Smooth muscle cell of trachea (primary cell): ENCODE measurements at places on chromosomes 12 and 14. TPM values are rescaled to one million over a fixed set of nuclear protein-coding genes. Genes with fewer than 3 reads are reported as not detected.

The IRAK3 gene
- total RNA-seq, result 10.8 and 12.5 TPM in 2 replicates

The ITGA5 gene
- total RNA-seq, result 319 and 321 TPM in 2 replicates

The ARG2 gene
- 0.99 and 7.3 TPM in 2 replicates for total RNA-seq

The DICER1 gene
- 27.8 and 36.6 TPM in 2 replicates for total RNA-seq

The OASL gene
- total RNA-seq, result 0.15 and 0.33 TPM in 2 replicates

The IFNG-AS1 gene
- not detected in 2 replicates for total RNA-seq

The CISTR gene
- total RNA-seq, result not detected in 2 replicates

The ACOT6 gene
- not detected in 2 replicates for total RNA-seq

The SERPINA5 gene
- 0.17 TPM in 1 of 2 replicates, not detected in the other for total RNA-seq

The PTPRO gene
- 1.2 and 2.3 TPM in 2 replicates for total RNA-seq

The AACS gene
- 26.1 and 31.4 TPM in 2 replicates for total RNA-seq

The OR5AU1 gene
- total RNA-seq, result 0.15 TPM in 1 of 2 replicates, not detected in the other
